ENCODE measurements at places on chromosomes 11 and 22.

GRCh38 chr11:45530111-45530510 lies 135.3 kb downstream of the CHST1 start:
- DNase-seq, result no peak

GRCh38 chr11:131423688-131424087 lies 53.3 kb downstream of the NTM start:
- no peak for DNase-seq

DNA sequence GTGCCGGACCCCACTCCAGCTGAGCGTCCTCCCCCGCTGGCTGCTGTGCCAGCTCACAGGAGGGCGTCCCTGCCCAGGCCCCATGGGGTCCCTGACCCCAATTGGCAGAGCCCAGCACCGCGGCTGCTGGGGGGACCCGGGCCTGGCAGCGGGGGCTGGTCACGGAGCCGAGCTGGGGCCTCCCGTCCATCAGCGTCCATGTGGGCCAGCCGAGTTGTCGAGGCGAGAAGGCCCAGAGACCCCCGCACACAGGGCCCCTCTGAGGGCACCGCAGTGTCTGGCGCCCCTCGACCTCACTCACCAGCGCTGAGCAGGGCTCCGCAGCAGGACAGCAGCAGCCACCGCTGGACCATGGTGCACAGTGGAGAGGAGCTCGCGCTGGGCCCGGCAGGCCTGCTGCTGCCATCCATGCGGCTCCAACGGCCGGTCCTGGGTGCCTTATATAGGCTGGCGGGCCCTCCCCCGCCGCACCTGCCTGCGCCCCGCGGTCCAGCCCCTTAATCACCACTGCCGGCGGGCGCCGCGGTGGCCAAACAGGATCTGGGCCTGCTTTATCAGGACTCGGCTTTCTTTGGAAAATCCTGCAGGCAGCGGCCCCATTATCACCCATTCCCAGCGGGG lies at the start of gene MUC6:
TSS of gene MUC6 (minus strand) at position 416 of the 621 bp plus-strand sequence. CDS start at position 353, 63 bp downstream.
- DNase-seq, result no peak

DNA sequence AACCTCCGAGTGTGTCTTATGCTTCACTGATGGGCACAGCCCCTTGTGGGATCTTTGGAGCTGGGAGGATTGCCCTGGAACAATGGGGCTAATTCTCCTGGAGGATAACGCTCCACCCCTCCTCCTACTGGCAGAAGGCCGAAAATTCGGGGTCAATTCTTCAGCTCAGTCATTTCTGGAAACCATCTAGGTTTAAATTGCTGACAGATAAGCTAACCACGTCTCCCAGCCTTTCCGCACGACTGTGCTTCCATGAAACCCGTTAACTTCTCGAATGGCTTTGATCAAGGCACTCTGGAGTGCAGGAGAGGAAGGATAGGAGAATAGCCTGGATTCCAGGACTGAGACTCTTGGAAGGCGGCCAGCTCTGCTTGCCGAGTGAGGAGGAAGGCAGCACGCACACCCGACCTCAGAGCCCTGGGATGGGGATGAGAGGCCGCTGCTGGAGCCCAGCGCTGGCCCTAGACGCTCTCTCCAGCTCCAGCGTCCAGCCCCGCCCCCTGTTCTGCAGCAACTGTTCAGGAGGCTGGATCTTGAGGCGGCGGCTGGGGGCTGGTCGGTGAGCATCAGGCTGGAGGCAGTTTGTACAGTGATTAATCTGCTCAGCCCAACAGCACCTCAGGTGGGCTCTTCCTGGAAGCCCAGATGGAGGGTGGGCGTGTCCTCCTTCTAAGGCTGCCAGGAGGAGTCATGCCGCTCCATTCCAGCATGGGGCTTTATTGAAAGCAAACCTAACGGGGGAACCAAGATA lies 176.7 kb upstream of the NCAM1 start:
- no peak for DNase-seq

Data from H1 (cell line).